ENCODE measurements at places on chromosomes 4 and X.

GRCh38 chrX:17710871-17711301 is 26.4 kb upstream of the SCML1 start:
- DNase-seq, result no peak

DNA sequence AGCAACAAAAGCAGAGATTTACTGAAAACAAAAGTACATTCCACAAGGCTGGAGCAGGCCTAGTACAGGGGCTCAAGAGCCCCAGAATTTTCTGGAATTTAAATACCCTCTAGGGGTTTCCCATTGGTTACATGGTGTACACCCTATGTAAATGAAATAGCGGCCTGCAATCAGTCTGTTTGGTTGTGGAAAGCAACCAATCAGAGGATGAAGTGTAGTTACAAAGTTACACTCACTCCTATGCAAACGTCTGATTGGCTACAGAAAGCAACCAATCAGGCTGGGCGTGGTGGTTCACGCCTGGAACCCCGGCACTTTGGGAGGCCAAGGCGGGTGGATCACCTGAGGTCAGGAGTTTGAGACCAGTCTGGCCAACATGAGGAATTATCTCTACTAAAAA is 13.8 kb upstream of the TXLNG start:
- DNase-seq, result no peak

DNA sequence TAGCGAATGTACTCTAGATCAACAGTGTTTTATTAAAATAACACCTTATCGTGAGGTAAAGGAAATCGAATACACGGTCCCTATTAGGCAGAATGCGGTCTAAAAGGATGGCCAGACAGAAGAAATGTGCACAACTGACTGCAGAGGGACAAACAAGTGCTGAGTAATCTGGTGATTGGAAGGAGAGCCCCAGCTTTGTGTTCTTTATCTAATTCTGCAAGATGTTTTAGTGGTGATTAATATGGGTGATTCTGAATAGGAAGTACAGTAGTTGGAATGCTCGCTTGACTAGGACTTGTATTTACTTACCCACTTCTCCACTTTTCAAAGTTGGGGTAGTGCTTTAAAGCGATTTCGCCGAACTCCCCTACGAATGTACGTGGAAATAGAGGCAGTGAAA is 1.2 kb downstream of the WDR44 start:
- DNase-seq, result peak; percentile 22

- DNase-seq, result no peak
Observed at GRCh38 chr4:61198686-61199085, 1.4 kb upstream of the ADGRL3 start.

GRCh38 chr4:75169427-75169826 is 236.5 kb downstream of the PARM1 start:
- peak; percentile 95 for DNase-seq

GRCh38 chrX:110944751-110945675 is 149.4 kb upstream of the CHRDL1 start:
- DNase-seq, result peak; percentile 1

DNA sequence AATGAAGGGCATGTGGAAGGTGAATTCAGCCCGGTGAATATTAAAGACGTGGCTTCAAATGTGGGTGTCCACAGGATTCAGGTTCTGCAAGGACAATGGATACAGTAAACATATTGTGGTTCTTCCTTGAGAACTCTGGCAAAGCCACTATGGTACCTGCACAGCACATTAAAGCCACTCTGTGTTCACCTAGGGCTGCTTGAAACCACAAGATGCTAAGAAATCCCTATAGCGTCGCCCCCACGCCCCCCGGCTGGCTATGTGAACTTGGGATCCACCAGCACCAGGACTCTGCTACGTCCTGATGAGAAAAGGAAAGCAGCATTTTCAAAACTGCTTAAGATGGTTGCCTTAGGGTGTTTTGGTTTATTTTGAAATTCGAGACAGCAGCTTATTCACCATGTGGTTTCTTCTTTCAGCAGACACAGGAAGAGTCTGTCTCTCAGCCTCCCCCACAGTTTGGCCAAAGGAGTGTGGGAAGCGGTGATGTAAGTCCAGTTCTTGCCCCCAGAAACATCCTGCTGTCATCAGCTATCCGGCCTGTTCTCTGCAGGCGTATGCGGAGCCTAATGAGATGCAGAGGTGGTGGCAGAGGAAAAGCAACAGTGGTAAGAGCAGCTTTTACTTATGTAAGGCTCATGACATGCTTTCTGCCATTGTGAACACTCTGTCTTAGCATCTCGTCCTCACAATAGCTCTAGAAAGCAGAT is 111.5 kb downstream of the AFAP1 start:
- DNase-seq, result peak; percentile 94

DNA sequence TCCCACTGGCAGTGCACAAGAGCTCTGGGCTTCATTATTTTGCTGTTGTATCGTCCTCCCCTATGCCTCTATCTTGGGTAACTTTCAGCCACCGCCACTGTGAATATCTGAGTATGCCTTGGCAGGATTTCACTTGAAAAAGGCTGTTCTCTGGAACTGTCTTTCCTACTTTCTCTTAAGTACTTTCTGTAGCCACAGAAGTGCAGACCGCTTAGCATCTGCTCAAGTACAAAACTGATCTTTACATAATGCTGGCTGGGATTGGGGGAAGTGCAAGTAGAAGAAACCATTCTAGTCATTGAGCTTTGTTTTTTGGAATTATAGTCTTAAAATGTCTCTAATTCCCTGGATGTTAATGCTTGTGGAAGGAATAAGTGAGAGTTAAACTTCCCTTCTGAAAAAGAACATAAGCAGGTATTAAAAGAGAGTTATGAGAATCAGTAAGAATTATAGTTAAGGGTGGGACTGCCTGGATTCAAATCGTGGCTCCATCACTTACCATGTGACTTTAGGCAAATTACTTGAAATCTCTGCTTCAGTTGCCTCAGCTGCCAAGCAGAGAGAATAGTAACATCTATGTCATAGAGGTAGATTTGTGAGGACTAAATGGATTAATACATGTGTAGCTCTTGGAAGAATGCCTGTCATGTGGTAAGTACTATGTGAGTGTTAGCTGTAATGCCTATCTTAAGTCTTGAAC is 77.5 kb downstream of the MID1IP1 start:
- DNase-seq, result no peak

- peak; percentile 20 for DNase-seq
Observed at GRCh38 chrX:79412166-79412565, 45.0 kb upstream of the ITM2A start.

DNA sequence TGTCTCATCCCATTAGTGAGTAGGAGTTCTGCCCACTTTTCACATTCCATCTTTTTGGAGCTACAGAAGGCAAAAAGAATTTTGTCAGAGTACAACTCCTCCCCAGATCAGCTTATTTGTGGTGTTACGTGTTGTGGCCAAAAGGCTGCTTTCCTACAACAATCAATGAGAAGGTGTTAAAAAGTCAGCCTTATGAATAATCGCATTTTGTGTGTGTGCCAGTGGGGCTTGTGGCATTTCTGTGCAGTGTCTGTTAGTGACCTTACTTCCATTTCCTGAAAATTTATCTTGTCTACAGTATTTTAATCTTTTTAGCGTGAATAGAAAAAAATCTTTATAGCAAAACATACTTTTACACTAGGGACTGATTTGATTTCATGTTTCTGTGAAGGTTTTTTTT is 458.3 kb upstream of the LCORL start:
- DNase-seq, result no peak

DNA sequence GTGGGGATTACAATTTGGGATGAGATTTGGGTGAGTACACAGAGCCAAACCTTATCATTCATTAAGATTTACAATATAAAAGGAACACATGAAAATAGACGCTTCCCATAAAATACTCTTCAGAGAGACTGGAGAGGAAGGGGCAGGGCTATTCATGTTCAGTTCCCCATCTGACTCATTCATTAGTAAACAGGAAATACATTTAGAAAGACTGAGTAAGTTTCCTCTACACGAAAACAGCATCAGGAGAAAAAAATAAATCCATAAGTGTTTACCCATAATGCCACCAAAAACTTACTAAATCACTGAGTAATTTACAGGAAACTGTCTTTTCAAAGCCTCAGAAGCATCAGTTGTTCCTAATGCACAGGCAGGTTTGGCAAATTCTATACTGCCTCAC is 255.4 kb upstream of the CXorf51A start:
- no peak for DNase-seq

GRCh38 chrX:128781506-128781905 is 729.3 kb upstream of the ACTRT1 start:
- DNase-seq, result peak; percentile 19

DNA sequence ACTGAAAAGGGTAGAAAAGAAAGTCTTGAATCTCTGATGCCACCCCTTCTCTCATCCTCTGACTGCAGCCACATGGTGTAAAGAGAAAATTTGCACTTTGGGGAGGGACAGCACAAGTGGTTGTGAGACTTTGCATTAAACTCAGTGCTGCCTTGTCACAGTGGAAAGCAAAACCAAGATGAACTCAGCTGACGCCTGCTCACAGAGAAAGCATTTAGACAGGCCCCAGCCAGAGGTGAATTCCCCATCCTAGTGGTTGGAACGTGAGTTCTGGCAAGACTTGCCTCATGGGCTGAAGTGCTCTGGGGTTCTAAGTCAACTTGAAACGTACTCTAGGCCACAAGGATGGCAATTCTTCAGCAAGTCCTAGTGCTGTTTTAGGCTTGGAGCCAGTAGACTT is 1101.4 kb downstream of the ADGRL3 start:
- DNase-seq, result no peak
